ENCODE measurements at places on chromosomes 2 and 18.

DNA sequence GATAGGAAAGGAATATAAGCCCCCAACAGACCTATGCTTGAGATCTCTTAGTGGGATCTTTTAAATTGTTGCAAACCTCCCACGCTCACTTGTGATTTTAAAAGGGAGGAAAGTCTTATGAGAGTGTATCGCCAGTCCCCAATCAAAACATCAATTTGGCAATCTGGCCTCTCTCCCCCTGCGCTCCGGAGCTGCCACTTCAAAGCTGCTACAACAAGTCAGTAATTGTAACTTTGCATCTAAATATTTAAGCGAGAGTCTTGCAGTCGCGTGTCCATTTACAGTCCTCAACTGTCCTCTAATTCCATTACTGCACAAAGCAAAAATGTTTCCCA is 8.4 kb downstream of the PAX3 start:
- no peak for DNase-seq

DNA sequence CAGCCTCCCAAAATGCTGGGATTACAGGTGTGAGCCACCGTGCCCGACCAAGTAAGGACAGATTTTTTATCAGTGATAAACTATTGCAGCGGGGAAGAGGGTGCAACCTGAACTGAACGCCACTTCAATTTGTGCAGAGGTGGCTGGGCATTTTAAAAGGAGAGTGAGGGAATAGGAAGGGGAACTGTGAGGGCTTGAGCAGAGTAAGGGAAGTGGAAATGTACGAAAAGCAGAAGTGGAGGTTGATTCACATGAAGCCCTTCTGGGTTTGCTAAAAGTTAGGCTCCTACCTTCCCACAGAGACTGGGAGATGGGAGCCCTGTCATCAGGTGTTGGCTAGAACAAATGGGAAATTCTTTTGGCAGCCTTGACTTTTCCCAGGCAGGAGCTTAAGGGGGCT is 6.1 kb downstream of the STK11IP start:
- no peak for DNase-seq

DNA sequence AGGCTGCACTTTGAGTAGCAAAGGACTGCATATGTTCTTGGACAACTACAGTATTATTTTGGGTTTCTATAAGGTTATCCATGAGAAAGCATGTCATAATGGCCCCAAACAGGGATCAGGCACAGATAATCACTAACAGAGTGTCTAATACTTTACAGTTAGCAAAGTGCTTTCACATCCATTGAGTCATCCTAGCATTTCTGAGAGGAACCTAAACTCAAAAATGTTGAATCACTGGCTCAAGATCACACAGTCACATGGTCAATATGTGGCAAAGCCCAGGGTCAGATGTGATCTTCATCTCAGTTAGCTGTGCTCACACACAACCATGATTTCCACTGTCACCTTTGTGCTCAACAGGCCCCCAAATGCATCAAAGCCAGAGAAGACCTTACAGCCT is 156.1 kb upstream of the VRK2 start:
- DNase-seq: peak; percentile 39

GRCh38 chr2:226429476-226429875 is 370.1 kb downstream of the IRS1 start:
- no peak for DNase-seq

DNA sequence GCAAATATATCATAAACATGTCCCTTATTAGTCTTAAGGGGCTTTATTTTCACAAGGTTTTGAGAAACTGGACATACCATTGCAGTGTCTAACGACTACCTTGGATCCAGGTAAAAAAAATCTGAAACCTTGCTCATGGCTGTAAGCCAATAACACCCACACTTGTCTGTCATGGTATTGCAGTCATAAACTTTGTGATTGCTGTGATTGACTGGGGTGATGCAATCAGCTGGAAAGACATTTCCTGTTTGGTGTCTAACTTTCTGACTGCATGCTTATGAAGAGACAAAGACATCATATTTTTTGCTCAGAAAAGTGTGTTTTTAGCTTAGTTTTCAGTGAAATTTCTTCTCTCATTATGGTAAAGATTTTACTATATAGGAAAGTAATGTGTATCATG is 635.0 kb downstream of the TSN start:
- no peak for DNase-seq

- DNase-seq: no peak
Measured at GRCh38 chr2:219419331-219420197, 1.4 kb downstream of the DES start.

Data from fibroblast of skin of left quadriceps (primary cell).